GM04503 (cell line): ENCODE measurements at places on chromosomes 1 and 21.

- no peak for DNase-seq
Measured at GRCh38 chr1:97898948-97899347, 21.9 kb downstream of the DPYD start.

DNA sequence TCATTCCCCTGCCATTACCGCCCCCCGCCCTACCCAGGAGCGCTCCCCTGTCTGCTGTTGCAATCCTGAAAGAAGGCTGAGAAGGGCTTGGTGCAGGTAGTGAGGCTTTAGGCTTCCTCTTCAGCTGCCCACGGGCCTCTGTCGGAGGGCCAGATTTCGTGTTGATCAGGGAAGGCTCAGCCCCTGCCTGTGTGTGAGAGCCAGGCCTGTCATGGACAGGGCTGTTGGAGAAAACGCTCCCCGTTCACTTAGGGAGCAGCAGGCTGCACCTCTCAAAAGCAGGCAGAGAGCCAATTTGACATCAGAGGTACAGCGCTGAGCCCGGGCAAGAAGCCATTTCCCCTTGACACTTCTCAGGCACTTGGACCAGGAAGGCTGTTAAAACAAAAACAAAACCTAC, 19.0 kb downstream of the TEX35 start:
- no peak for DNase-seq

DNA sequence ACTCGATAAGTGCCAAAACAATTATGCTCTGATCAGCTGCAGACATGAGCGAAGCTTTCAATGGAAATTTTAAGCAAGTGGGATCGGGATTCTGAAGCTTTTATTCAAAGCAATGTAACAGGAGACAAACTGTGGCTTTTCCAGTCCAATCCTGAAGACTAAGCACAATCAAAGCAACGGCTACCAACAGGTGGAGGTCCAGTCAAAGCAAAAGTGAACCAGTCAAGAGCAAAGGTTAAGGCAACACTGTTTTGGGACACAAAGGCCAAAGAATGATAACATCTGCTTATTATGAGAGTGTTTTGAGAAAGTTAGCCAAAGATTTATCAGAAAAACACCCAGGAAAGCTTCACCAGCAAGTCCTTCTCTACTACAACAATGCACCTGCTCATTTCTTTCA, 170.1 kb downstream of the SEC16B start:
- DNase-seq: no peak

GRCh38 chr1:115400891-115401290, 62.8 kb upstream of the NGF start:
- no peak for DNase-seq

DNA sequence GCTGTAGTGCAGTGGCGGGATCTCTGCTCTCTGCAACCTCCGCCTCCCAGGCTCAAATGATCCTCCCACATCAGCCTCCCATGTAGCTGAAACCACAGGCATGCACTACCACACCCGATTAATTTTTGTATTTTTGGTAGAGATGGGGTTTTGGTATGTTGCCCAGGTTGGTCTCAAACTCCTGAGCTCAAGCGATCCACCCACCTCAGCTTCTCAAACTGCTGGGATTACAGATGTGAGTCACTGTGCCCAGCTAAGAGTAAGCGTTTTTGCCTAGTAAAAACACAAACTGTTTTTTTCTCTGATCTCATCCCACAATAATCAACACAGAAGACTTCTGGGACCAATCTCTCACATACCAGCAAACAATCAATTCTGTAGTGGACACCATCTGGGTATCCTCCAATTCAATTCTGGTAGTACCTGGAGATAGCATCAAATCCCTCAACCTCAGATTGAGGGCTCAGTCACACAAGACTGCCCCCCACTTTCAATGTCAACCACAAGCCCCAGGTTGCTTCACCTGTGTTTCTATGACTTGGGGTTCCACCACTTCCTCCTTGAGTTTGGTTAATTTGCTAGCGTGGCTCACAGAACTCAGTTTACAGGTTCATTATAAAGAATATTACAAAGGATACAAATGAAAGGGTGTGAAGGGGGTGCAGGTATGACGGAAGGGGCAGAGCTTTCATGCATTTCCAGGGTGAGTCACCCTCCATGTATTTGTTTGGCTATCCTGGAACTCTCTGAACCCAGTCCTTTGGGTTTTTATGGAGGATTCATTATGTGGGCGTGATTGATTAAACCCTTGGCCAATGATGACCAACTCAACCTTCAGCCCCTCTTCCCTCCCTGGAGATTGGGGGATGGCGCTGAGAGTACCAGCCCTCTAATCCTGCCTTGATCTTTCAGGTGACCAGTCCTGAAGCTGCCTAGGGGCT, 40.0 kb upstream of the RHOU start:
- no peak for DNase-seq

GRCh38 chr1:41020109-41020576, 1.4 kb downstream of the SLFNL1 start:
- no peak for DNase-seq

GRCh38 chr1:215749414-215749813, 182.3 kb downstream of the KCTD3 start:
- peak; percentile 73 for DNase-seq

DNA sequence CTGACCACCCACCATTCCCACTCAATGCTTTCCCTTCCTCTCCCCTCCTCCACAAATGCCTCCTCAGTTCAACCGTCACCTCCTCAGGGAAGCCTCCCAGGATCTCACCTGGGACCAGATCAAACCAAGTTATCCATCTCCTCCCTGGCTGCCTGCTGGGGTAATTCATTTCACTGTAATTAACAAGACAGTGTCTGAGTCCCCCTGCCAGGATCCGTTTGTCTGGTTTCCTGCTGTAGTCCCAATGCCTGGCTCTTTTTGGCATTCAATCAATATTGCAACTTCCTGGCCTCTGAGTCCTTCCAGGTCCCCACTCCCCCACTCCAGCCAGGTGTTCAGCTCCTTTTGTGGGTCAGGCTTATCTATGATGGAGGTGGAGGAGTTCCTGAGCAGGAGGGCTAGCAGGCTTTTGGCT, 687.7 kb downstream of the PTPRU start:
- DNase-seq: no peak
